ENCODE measurements at places on chromosomes 3 and 15.
A peak's percentile ranks its signal among the peaks of the same experiment; 100 is the strongest.

GRCh38 chr3:178971614-178972013 lies 100.0 kb downstream of the ZMAT3 start:
- peak; percentile 58 for DNase-seq

- DNase-seq: no peak
Observed at GRCh38 chr3:71163198-71163918, 420.2 kb downstream of the FOXP1 start.

DNA sequence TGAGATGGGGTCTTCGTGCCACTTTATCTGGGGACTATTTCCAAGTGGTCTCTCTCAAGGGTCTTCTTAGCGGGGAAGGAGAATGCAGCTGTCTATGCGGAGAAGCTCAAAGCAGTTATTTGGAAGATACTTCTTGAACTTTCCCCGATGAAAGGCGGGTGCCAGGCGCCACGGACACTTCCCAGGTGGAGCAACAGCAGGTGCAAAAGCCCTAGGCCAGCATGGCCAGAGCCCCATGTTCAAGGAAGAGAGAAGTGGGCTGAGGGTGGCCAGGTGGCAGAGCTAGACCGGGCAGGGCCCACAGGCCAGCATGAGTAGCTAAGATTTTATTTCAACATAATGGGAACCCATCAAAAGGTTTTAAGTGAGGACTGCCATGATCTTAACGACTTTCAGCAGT lies 232.8 kb downstream of the PDZRN3 start:
- DNase-seq: no peak

GRCh38 chr3:64361962-64362735 lies 136.9 kb upstream of the PRICKLE2 start:
- DNase-seq: no peak

DNA sequence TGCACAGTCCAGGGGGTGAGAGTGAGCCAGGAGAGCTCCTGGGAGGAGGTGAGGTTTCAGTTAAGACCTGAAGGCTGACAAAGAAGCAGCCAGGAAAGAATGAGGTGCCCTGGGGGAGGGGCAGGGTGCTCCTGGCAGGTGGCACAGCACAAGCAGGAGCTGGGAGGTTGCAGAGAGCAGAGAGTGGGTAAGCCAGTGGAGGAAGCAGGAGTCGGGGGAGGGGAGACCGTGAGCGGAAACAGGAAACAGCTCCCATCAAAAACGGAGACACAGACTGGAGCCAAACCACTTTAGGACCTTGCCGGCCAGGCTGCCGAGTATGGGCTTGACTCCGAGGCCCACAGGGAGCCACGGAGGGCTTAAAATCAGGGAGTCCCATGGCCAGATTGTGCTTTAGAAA lies 12.1 kb upstream of the FBLN2 start:
- no peak for DNase-seq

GRCh38 chr3:46693038-46693891 lies at the start of gene ALS2CL:
TSS of gene ALS2CL (minus strand) at chr3:46693679. CDS start at chr3:46689440, 4,239 bp downstream.
- DNase-seq: no peak

Data from HCT116 (cell line).